ENCODE measurements at places on chromosomes 1 and 21. TPM values are rescaled to one million over a fixed set of nuclear protein-coding genes. Genes with fewer than 3 reads are reported as not detected.

TNFRSF1B gene
- 0.51 TPM for total RNA-seq

IL19 gene
- total RNA-seq: not detected

CHIA gene
- total RNA-seq: not detected

TGFB2 gene
- 12.3 TPM for total RNA-seq

CBS gene
- total RNA-seq: 11.2 TPM

CCDC30 gene
- 0.76 TPM for total RNA-seq

CYYR1 gene
- total RNA-seq: not detected

PROX1 gene
- 0.07 TPM for total RNA-seq

MLLT11 gene
- total RNA-seq: 14.8 TPM

UBQLN4 gene
- 34.3 TPM for total RNA-seq

ALX3 gene
- not detected for total RNA-seq

MAP3K21 gene
- total RNA-seq: 8.3 TPM

DISC1 gene
- 0.18 TPM for total RNA-seq

OR2T35 gene
- not detected for total RNA-seq

BCL2L15 gene
- 0.59 TPM for total RNA-seq

ADAMTS1 gene
- 0.08 TPM for total RNA-seq

OR2G6 gene
- total RNA-seq: not detected

F13B gene
- total RNA-seq: 0.08 TPM

CBR1 gene
- total RNA-seq: 155 TPM

TEKT2 gene
- not detected for total RNA-seq

ABCA4 gene
- 0.35 TPM for total RNA-seq

OLIG2 gene
- total RNA-seq: not detected

OR2W3 gene
- not detected for total RNA-seq

TMOD4 gene
- total RNA-seq: not detected

ASAP3 gene
- total RNA-seq: 7.7 TPM

PPIAL4G gene
- not detected for total RNA-seq

NUP210L gene
- not detected for total RNA-seq

NDUFS2 gene
- 81.3 TPM for total RNA-seq

RNU1-3 gene
- total RNA-seq: 9.0 TPM

TAS1R3 gene
- 0.20 TPM for total RNA-seq

RGS5 gene
- 0.91 TPM for total RNA-seq

OLIG1 gene
- total RNA-seq: not detected

LRRC38 gene
- not detected for total RNA-seq

LRRIQ3 gene
- 0.74 TPM for total RNA-seq

NPHS2 gene
- not detected for total RNA-seq

Measured in A549 treated with Hydrocortisone at 1 μM for 4 hours (cell line).